ENCODE measurements at places on chromosomes 3 and 15.

GRCh38 chr15:65460741-65461347 is 38.1 kb upstream of the IGDCC4 start:
- peak; percentile 22 for DNase-seq

GRCh38 chr3:54366839-54367238 is 244.5 kb downstream of the CACNA2D3 start:
- no peak for DNase-seq

DNA sequence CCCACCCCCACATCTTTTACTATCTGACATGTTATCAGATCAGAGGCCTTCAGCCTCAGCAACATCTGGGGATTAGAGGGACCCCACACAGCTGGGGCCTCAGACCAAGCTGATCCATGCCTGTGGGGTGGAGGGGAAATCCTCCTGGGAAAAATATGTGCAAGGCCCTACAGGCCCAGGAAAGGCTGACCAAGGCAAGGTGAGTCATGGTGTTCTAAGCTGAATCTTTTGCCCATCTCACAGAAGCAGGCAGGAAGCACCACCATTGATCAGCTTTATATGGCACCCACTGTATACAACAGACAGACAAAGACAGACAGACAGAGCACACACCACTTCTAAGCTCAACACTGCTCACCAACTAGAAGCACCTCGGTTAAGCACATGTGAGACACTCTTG is 12.4 kb upstream of the PARP6 start:
- DNase-seq, result peak; percentile 77

DNA sequence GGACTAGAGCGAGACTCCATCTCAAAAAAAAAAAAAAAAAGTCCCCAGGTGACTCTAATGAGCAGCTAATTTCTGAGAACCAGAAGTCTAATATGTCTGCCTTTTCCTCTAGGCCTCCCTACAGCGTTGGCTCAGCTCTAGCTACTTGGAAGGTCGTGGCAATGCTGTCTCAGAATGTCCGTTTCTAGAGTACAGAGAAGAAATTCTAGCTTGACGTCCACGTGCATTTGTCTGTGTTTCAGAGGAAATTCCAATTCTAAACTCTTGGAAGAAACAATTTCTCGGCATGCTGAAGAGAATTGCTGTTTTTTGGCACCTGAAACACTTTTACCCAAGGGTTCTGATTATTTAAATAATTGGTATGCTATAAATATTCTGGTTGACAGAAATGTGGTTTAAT is 78.8 kb downstream of the SOX2 start:
- no peak for DNase-seq

DNA sequence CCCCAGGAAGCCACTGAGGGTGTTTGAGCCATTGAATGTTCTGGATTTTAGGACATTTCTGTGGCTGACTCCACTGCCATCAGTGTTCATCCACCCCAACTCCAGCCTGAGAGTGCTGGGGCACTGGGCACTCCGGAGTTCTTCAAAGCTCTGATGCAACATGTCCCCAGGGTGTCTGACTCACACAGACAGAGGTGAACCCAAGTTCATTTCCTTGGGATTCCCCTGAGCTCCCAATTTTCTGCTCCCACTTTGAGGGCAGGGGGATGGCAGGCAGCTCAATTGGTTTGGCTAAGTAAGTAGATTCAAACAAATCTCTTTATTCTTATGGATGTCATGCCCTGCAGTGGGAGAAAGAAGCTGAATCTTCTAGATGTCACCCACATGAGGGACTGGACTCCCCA is 2.2 kb downstream of the STRA6 start:
- peak; percentile 90 for DNase-seq

DNA sequence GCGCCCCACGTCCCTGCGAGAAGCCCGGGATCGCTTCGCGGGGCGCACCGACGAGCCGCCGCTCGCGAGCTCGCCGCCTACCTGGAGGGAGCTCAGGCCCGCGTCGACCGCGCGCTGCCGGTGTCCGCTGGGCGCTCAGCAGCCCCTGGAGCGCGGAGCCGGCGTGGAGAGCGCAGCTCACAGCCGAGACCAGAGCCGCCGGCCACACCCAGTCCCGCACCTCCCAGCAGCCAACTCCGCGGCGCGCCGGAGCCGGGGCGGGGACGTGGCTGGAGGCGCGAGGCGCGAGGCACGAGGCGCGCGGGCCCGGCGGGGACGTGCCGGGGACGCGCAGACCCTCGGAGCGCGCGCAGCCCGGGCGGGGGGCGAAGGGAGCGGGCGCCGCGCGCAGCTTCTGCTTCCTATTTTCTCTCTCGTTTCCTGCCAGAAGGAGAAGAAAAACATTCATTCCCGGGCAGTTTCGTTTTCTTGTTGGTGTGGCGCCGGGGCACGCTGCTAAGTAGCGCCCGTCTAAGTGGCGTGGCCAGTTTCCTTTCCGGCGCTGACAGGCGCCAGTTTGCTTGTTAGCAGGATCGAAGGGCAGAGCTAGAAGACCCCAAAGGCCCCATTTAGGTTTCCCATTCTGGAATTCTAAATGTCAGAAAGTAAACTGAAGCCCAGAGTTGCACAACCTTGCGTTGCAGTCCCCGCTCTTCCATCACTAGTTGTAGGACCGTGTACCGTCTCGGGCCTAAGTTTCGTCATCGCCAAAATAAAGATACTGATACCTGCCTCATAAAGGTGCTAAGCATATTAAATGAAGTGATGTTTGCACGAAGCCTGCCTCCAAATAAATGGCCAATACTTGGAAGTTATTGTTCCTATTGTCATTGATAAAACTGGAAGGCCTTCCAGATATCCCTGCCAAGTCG is at the start of gene GNB4:
Gene GNB4 (minus strand): TSS at position 206 of the 911 bp plus-strand sequence. CDS start 25,270 bp downstream, outside the sequence.
- peak; percentile 55 for DNase-seq

GRCh38 chr15:40038275-40038637 is 725 bp downstream of the SRP14 start:
- peak; percentile 33 for DNase-seq

DNA sequence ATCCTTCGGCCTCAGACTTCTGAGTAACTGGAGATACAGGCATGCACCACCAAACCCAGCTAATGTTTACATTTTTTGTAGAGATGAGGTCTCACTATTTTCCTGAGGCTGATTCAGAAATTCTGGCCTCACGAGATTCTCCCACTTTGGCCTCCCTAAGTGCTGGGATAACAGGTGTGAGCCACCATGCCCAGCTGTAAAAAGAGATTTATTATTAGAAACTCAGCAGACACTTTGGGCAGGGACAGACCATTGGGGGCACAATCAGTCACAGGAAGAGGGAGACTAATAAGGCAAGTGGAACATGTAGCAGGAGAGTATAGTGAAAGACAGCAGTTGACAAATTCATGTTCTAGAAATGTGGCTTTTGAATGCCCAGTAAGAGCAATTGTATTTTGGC is 249.2 kb downstream of the CBLB start:
- DNase-seq, result no peak

DNA sequence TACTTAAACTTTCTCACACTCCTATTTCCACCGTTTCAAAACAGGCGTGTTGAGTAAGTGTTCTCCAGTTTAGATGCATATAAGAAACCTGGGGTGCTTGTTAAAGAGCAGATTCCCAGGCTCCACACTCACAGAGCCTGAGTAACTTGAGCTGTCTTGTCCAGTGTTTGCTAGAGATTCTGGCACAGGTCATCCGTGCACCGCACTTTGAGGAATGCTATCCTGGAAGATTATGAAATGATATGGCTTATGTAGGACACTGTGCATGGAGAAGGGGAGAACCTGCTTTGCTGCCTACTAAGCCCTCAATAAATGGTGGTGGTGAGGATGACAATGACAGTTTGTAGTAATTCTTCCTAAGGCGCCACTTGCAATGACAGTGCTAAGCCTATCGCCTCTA is 273.7 kb downstream of the PDZRN3 start:
- DNase-seq, result no peak

DNA sequence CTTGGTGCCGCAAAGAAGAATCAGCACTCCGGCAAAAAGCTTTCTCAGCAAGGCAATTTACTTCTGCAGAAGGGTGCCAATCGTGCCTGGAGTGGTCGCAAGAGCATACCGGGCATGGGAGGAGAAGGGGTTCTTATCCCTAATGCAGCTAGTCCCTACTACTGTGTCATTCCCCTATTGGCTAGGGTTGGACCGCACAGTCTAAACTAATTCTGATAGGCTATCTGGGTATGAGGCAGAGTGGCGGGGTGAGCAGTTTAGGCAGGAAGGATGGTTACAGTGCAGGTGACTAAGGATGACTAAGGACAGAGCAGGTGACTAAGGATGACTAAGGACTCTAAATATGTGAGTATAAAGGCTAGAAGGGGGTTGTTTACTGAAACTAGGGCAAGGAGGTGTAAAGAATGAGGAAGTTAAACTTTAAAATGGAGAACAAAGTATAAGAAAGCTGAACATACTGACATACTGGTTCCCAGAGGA is 52.9 kb downstream of the PGBD4 start:
- peak; percentile 86 for DNase-seq

Measured in bronchial epithelial cell (primary cell).